ENCODE measurements at places on chromosomes 12 and 14.
A peak's percentile ranks its signal among the peaks of the same experiment; 100 is the strongest.

GRCh38 chr12:66320996-66321395 lies 18.7 kb downstream of the HELB start:
- DNase-seq, result no peak

GRCh38 chr12:103114296-103115055 lies 157.0 kb downstream of the ASCL1 start:
- no peak for DNase-seq

DNA sequence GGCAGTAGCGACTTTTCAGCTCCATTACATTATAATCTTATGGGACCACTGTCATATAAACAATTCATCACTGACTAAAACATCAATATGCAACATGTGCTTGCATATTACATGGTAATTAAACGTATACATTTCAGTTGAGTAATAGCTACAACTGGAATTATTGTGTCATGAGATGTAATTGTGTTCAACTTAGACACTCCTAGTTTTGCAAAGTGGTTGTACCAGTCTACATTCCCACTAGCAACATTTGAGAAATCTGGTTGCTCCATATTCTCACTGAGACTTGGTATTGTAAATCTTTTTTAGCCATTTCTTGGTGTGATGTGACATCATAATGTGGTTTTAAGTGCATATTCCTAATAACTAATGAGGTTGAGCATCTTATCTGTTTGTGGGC lies 90.0 kb downstream of the CAPZA3 start:
- no peak for DNase-seq

- DNase-seq, result no peak
These were observed 104.8 kb downstream of the VRK1 start for GRCh38 chr14:96902004-96902403.

DNA sequence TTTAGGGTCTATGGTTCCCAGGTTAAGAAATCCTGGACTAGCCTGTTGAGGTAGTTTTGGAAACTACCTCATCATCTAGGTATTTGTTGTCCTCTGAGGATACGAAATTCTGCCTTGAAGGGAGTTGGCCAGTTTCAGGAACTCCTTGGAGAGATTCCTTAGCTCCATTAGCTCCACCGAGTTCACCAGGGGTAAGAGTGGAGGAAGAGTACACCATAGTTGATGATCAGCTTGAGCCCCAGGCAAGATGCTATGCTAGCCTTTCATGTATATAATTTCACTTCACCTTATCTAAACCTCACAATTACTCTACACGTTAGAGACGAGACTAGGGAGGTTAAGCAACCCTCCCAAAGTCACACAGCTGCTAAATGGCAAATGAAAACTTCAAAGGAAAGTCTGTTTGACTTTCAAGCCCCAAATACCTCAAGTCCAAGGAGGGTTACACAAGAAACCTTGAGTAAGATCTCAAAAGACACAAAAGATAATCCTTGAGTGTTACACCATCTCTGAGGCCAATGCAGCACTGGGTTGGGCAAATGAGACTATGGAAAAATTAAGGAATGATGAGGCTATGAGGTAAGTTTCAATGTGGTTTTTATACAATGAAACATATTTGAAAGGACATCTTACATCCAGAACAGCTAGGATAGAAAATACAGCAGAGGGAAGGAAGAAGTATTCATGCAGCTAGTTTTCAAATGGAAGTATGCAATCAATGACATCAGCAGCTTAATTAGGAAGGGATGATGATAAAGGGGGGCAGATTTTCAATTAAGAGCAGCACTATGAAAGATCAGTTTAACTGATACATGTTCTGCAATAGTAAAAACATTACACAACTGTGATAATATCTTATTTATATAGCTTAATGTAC lies 97.2 kb upstream of the KRAS start:
- no peak for DNase-seq

DNA sequence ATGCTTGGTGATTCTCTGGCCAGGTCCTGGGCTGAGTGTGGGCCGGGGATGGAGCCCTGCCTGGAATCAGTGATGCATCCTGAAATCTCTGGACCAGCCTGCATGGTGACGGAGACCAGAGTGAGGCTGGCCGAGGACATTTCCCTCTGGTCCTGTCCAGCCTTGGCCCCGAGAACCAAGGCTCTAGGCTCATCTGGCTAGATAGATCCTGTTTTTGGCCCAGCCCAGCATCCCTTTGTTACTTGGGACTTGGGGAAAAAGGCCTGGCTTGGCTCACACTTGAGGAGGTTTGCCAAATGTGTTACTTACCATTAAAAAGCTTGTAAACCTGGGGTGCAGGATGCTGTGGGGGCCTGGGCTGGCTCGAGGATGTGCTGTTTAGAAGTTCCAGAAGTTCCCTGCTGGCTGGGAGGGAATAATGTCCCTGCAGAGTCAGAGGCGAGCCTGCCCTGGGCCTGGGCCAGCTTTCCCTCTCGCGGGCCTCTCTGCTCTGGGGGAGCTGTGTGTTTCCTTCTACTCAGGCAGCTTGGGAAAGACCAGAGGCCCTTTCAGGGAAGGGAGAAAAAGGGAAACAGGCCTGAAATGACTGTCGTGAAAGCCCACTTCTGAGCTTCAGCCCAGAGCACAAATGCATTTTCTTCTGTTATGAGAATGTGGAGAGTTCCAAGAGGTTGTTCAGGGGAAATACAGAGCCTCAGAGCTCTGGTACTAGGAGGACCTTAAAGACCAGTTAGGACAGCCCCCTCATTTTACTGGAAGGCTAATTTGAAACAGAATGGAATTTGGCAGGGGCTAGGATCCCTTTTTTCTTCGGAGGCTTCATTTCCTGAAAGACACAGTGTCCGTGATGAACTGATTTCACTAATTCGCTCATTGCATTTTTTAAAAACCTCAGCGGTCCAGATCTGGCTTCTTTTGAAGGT lies 47.2 kb upstream of the CTDSP2 start:
- DNase-seq, result peak; percentile 57

- no peak for DNase-seq
These were observed 44.6 kb upstream of the TUNAR start for GRCh38 chr14:95832012-95832411.

GRCh38 chr12:40248034-40248433 lies 23.2 kb downstream of the LRRK2 start:
- no peak for DNase-seq

GRCh38 chr14:22336031-22336430 lies 253.0 kb downstream of the DAD1 start:
- no peak for DNase-seq

DNA sequence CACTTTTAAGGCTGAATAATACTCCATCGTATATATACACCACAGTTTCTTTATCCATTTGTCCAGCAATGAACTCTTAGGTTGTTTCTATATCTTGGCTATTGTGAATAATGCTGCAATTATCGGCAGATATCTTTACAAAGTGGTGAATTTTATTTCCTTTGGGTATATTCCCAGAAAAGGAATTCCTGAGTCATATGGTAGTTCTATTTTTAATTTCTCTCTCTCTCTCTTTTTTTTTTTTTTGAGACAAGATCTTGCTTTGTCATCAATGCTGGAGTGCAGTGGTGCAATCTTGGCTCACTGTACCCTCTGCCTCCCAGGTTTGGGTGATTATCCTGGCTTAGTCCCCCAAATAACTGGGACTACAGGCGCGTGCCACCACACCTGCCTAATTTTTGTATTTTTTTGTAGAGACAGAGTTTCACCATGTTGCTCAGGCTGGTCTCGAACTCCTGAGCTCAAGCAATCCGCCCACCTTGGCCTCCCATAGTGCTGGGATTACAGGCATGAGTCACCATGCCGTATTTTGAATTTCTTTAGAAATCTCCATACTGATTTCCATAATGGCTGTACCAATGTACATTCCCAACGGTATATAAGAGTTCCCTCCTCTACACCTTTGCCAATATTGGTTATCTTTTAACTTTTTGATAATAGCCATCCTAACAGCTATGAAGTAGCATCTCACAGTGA lies 98.4 kb downstream of the EFCAB11 start:
- DNase-seq, result peak; percentile 54

GRCh38 chr14:81305743-81306142 lies 85.0 kb upstream of the GTF2A1 start:
- no peak for DNase-seq

GRCh38 chr12:112288638-112289037 lies 93.6 kb downstream of the HECTD4 start:
- no peak for DNase-seq

GRCh38 chr14:96461950-96462798 lies 40.0 kb upstream of the PAPOLA start:
- DNase-seq, result no peak

DNA sequence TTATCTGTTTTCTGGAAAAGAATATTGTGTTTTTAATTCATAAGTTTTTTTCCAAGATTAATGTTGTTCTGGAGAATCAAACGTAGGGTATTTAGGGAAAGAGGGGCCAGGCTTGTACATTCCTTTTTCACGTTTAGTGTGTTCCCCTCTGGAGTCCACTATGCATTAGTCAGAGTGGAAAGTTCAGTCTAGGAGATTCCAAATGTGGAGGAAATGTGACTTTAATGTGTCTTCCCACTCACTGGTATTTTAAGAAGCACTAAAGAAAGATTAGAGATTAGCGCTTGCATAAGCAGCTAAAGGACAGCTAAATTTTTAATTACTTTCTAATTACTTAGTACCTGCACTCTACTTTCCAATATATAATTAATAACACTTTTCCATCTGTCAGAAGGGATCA lies 4.4 kb upstream of the PDE6H start:
- DNase-seq, result no peak

- no peak for DNase-seq
These were observed 31.7 kb downstream of the MARK3 start for GRCh38 chr14:103416916-103417315.

DNA sequence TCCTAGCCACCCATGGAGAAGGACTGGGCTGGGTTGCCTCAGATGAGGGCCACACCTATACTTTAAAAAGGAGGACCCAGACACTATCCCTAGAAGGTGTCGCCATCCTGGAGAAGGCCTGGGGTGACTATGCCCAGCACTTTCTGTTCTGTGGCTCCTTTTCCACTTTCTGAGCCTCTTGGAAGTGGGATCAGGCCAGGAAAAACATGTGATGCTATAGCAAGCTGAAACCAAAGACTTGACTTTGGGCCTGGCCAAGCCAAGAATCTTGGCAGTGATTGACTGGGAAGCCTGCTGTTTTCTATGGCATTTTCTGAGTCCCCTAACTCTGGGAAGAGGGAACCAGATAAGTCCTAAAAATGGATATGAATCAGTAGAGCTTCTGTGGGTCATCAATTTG lies 332.3 kb downstream of the ZFP36L1 start:
- no peak for DNase-seq

GRCh38 chr12:65248656-65249633 lies 29.5 kb upstream of the MSRB3 start:
- DNase-seq, result no peak

GRCh38 chr12:21428241-21428640 lies 9.2 kb upstream of the PYROXD1 start:
- no peak for DNase-seq

DNA sequence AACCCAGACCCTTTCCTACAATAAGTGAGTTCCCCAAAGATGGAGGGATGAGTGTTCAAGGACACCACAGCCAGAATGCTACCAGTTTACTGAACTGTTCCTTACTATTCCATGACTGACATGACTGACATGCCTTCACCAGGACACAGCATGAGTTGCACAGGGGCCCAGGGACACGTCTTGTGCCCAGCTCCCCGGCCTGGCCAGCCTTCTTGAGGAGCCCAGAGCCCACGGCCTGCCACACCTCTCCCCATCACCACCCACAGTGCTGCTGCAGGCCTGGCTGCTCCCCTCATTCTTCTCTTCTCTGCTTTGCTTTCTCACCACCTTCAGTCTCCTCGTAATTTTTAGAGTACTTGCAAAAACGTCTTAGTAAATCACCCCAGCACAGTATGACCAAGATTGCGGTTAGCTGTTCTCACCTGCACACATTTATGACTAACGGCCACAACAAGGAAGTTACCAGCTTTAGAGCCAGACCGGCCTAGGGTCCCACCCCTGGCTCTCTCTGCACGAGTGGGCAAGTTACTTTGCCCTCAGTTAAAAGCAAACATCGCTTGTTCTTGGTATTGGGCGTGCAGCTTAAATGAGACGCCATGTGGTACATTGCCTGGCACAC lies 18.5 kb downstream of the PPP2R5E start:
- DNase-seq, result no peak

DNA sequence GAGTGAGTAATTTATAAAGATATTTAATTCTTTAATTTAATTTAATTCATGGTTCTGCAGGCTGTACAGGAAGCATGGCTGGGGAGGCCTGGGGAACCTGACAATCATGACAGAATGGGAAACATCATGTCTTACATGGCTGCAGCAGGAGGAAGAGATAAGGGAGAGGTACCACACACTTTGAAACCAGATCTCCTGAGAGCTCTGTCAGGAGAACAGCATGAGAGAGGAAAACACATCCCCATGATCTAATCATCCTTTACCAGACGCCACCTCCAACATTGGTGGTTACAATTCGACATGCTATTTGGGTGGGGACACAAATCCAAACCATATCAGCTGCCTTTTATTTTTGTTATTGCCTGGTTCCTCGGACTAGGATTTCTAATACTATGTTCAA lies 928.6 kb downstream of the TMEM121 start:
- DNase-seq, result no peak

DNA sequence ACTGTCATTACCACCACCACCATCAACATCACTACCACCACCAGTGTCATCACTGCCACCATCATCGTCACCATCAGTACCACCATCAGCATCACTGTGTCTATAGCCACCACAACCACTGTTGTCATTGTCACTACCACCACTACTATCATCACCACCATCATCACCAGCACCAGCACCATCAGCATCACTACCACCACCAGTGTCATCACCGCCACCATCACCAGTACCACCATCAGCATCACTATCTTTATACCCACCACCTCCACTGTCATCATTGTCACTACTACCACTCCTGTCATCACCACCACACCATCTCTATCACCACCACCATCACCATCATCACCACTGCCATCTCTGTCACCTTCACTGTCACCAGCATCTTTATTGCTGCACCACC lies 60.6 kb downstream of the BEGAIN start:
- no peak for DNase-seq

GRCh38 chr12:67916266-67916970 lies 72.8 kb upstream of the IFNG-AS1 start:
- DNase-seq, result no peak

GRCh38 chr14:96090441-96091148 lies 51.4 kb downstream of the C14orf132 start:
- DNase-seq, result peak; percentile 6

DNA sequence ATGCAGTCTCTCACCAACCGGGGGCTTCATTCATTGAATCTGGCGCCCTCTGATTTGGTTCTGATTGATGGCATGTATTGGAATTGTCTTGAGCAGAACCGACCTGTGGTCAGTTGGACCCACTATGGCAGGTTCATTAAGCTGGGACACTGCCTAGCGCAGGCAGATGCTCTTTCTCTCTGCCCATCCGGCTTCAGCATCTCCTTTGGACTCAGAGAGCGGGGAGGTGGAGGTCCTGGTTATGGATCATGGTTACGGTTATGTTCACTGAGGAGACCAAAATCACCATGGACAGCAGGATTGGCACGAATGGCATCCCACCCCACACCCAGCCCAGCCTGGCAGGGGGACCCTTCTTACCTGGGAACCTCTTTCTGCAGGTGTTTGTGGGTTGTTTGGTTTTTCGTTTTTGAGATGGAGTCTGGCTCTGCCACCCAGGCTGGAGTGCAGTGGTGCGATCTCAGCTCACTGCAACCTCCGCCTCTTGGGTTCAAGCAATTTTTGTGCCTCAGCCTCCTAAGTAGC lies 16.4 kb upstream of the BCL7A start:
- no peak for DNase-seq

Data from A172 (cell line).